ENCODE measurements at places on chromosomes 3 and 15. TPM values are rescaled to one million over a fixed set of nuclear protein-coding genes. Genes with fewer than 3 reads are reported as not detected.

GRCh38 chr15:99478977-99479376, 86.8 kb upstream of the MEF2A start:
- DNase-seq, result no peak

DNA sequence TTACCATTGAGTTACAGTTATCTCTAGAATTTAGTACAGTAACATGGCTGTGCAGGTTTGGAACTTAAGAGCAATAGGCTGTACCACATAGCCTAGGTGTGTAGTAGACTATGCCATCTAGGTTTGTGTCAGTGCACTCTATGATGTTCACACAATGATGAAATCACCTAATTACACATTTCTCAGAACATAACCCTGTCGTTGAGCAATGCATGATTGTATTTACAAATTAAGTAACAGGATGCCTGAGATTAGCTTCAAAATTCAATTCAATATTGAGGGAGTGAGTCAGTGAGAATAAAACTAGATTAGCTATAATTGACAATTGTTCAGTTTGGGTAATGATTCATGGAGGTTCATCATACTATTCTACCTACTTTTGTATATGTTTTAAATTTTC, 633.8 kb downstream of the IGSF11 start:
- no peak for DNase-seq

- no peak for DNase-seq
These were observed 967 bp upstream of the BNC1 start for GRCh38 chr15:83285284-83285978.

DNA sequence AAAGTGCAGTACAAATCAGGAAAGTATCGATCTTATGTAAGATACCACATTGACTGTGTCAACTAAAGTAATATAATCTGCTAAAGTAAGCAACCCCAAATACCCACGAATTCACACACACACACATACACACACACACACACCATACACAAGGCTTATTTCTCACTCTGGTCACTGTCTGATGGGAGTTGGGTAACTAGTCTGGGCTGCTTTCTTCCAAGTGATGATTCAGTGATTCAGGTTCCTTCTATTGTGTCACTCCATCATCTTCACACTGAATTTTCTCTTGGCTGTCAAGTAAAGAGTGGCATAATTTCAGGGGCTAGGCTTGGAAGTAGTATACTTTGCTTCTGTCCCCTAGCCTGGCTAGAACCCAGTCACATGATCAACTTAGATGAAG, 104.8 kb upstream of the CCDC54 start:
- DNase-seq, result no peak

DNA sequence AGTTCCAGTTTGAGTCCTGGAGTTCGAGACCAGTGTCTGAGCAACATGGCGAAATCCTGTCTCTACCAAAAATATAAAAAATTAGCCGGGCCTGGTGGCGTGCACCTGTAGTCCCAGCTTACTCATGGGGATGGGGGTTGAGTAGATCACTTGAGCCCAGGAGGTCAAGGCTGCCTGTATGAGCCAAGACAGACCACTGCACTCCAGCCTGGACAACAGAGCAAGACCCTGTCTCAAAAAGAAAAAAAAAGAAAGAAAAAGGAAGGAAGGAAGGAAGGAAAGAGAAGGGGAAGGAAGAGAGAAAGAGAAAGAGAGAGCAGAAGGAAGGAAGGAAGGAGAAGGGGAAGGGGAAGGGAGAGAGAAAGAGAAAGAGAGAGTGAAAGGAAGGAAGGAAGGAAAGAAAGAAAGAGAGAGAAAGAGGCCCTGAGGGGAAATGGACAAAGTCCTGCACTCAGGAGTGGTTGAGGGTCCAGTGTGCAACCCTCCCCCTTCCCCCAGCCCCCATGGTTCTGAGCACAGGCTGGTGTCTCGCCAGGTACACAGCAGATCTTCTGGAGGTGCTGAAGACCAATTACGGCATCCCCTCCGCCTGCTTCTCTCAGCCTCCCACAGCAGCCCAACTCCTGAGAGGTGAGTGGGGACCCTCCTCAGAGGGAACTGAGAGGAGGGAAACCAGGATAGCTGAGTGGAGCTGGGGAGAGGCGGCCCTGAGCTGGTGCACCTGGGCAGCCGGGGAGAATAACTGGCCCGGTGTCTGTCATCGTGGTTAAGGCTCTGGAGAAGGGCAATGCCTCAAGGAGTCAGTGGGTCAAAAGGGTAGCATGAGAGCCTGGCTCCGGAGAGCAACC, 1.2 kb downstream of the SLC51A start:
- no peak for DNase-seq

DNA sequence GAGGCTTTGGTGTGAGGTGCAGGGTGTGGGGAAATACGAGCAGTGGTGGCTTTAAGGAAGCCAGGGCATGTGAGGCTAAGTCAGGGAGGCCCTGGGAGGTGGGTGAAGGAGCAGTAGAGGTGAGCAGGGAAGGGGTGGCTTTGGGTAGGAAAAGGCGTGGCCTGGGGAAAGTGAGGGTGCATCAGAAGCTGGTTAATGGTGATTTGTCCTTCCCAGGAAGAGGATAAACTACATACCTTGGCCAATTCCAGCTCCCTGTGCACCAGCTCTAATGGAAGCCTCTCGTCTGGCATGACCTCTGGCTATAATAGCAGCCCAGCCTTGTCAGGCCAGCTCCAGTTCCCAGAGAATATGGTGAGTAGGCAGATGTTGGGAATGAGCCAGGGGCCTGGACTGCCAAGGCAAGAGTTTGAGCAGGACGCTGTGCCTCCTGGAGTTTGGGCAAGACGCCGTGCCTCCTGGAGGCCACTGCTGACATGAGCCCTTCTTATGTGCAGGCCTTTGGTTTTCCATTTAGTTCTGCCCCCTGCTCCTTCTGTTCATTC, 41.3 kb downstream of the CDAN1 start:
- no peak for DNase-seq

DNA sequence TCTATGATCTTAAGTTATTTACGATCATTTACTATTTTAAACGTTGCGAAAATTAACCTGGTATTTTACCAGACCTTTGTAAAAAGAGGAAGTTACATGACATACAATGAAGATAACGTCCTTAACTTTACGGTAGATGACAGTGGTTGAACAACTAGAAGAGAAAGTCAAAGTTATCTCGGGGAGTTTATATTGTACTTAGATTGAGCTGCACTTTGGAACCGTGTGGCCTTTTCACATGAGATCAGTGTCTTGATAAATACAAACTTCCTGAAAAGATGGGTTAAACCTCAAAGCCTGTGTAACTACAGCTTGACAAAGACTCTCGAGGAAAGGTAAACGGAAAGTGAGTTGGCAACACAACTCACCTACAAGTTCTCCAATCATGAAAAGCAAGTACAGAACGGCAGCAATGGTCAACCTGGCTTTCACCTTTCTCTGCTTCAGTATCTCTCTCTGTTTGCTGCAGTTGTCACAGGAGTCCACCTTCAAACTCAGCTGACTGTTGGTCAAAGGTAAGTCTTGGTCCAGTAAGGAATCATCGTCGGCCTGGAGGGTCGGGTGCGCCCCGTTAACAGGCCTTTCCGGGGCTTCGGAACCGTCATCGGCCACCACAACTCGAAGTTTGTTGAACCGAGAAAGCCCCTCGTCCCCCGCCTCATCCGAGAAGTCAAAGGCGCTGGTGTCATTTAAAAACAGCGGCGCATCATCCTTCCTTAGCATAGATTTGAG, 793 bp downstream of the SLC30A4 start:
- DNase-seq, result peak; percentile 43

DNA sequence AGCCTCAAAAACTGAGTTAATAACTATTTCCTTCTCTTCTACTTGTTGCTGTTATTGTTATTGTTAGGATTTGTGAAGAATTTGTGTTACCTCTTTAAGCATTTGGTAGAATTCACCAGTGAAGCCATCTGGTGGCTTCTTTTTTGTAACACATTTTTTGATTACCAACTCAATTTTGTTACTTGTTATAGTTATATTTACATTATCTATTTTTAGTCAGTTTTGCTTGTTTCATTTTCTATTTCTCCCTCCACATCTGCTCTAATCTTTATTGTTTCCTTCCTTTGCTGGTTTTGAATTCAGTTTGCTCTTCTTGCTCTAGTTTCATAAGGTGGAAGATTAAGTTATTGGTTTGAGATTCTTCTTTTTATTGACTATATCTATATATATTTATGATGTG, 3.7 kb upstream of the SLC9C1 start:
- no peak for DNase-seq

GRCh38 chr3:28171962-28172361, 69.5 kb upstream of the CMC1 start:
- no peak for DNase-seq

GRCh38 chr15:77720173-77720572, 87.5 kb upstream of the LINGO1 start:
- DNase-seq, result no peak

- DNase-seq, result no peak
These were observed 1.4 kb downstream of the FAM227B start for GRCh38 chr15:49619226-49619625.

- DNase-seq, result no peak
These were observed 351.4 kb upstream of the KCNMB2 start for GRCh38 chr3:178184833-178185232.

GRCh38 chr3:100695696-100696095, 13.6 kb upstream of the TFG start:
- DNase-seq, result no peak

GRCh38 chr15:75045332-75046015, 22.1 kb downstream of the PPCDC start:
- DNase-seq, result no peak

- peak; percentile 66 for DNase-seq
These were observed at the start of gene MIX23 for GRCh38 chr3:122382888-122383666. MIX23 (minus strand) TSS chr3:122383231; CDS start chr3:122383224, 7 bp downstream.

- DNase-seq, result peak; percentile 56
These were observed 228.2 kb downstream of the TCF12 start for GRCh38 chr15:57146506-57147201.

DNA sequence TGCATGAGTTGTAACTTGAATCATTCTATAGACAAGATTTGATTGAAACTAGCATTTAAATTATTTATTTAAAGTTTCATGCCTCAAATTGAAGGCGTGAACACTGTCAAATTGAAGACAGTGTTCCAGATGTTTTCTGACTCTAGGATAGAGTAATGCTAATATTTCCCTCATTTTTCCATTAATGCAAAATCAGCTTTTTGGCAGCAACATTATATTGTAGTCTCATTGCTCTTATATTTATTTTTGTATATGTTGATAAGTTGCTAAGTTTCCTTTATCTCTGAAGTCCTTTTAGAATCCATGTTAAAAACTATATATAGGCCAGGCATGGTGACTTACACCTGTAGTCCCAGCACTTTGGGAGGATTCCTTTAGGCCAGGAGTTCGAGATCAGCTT, 4.8 kb downstream of the FANCI start:
- DNase-seq, result no peak

DNA sequence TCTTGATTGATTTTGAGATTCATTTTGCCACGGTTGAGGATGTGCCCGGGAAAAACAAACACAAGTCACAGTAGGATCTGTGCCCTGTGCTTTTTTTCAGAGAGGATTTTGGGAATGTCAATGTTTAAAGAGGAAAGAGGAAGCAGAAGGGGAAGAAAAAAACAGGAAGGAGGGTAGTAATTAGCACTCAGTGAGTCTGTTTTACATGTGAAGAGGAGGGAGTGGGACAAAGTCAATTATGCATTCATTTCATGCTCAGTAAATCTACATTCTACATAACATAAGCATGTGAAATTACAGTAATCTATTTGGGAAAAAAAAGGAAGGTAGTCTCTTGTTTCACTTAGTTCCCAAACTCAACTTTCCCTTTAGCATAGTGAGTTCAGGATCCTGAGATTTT, 18.3 kb upstream of the CD200 start:
- DNase-seq, result no peak

DNA sequence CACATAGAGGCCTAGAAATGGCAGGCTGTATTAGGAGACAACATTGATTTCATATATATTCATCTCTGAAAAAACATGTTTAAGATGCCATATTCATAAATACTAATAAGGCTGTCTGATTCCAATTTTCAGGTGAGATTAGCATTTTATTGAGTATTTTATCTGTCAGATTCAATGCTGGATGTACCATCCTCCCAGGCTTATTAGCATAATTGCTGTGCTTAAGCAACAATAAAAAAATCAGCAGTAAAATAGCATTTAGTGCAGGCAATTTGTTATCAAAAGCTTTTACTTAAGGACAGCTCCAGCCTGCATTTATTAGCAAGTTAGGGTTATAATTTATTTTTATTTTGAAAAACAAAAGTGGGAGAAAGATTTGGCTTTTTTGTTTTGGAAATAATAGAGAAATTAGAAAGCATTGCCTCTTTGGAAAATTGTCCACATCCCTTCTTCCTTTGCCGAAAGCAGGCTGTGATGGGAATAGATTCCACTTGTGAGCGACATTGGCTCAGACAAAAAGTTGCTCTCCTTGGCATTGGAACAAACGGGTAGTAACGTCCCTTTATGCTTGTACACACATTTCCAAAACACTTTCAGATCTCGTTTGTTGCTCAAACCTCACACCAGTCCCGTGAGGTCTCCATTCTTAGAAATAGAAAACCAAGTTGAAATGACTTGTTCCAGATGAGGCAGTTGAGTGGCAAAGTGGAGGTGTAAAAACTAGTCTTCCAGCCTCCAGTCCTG, 134.0 kb downstream of the LPP start:
- DNase-seq, result no peak

DNA sequence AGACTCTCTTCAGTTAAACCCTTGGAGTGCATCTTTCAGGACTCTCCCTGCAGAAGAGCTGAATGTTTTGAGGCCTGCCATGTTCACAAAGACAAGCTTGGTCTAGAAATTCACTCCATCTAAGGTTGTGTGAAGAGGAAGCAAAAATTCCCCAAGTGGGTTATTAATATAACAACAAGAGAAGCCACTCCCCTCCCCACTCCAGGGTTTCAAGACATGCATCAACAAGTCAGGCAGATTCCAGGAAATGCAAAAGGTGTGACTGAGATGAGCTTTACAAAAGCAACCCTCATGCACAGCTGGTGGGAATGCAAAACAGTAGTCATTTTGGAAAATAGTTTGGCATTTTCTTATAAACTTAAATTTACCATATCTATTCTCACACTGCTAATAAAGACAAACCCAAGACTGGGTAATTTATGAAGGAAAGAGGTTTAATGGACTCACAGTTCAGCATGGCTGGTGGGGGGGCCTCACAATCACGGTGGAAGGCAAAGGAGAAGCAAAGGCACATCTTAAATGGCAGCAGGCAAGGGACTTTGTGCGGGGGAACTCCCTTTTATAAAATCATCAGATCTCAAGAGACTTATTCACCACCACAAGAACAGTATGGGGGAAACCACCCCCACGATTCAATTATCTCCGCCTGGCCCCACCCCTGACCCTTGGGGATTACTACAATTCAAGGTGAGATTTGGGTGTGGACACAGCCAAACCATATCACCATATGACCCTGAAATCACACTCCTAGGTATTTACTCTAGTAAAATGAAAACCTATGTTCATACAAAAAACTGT, 31.3 kb downstream of the TARS3 start:
- no peak for DNase-seq

The SNTN gene
- not detected for total RNA-seq

The B3GALNT1 gene
- 32.7 TPM for total RNA-seq

The GPR156 gene
- 2.4 TPM for total RNA-seq

The CELF6 gene
- not detected for total RNA-seq

The IMPG2 gene
- 0.35 TPM for total RNA-seq

The SPINK8 gene
- total RNA-seq, result not detected

The MYZAP gene
- 1.7 TPM for total RNA-seq

The GOLGA6D gene
- not detected for total RNA-seq

The RBMS3 gene
- total RNA-seq, result 26.7 TPM

The TRIM42 gene
- total RNA-seq, result not detected

The ABHD17C gene
- total RNA-seq, result 4.7 TPM

The TRAIP gene
- 2.8 TPM for total RNA-seq

All from renal cortical epithelial cell (primary cell).